ENCODE measurements at places on chromosomes 11 and 22.

GRCh38 chr11:111840143-111840542 lies 31.2 kb downstream of the ALG9 start:
- DNase-seq: no peak

GRCh38 chr11:27894552-27894951 lies 194.3 kb upstream of the BDNF start:
- DNase-seq: no peak

DNA sequence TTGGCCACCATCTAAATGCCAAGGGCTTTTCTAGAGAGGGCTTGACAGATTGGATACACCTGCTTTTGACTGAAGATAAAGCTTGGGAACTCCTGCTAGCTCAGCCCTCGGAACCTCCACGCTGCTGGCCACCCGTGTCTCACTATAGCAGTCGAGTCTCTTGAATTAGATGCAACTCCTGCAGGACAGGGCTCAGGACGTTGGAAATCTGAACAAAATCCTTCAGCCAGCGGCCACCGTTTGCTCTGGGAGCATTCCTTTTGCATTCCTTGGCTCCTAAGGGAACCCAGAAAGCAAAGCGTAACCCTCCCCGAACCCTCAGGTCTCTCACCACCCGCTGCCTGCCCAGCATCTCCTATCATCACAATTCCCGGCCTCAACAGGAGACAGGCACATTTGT lies 77.8 kb downstream of the GRIK4 start:
- no peak for DNase-seq

- no peak for DNase-seq
Measured at GRCh38 chr11:9008011-9008550, 4.3 kb upstream of the NRIP3 start.

DNA sequence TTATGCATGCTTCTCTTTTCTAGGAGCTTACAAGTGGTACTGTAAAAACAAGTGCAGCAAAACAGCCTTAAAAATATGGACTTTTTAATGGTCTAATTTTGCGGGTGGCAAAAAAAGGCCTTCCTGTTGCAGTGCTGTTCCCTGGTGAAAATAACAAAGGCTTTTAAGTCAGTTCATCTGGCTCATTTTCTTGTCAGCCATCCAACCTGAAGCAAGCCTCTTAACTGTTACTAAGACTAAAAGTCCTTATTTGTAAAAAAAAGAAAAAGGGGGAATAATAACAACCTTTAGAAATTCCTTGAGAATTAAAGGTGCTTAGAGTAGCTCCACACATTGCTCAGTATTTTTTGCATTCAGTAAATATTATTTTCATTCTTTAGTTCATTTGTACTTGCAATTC lies 200.5 kb upstream of the CHORDC1 start:
- DNase-seq: no peak

DNA sequence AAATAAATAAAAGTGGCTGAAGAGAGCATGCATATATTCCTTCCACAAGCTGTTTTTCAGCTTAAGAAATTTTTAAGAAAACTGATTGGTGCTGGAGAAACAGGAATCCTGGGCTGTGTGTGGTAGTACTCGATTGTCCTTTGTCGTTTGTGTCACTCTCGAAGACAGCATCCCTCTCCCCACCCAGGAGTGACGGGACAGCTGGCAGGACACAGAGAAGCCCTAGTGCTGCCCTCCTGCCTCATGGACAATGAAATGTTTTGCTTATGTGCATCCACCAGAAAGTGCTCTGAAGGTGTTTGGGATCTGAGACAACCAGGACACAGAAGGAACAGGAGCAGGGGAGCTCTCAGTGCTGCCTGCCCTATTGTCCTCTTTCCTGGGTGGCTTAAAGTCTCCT lies 12.8 kb downstream of the PLAAT4 start:
- DNase-seq: no peak

GRCh38 chr11:35344681-35345574 lies 74.4 kb downstream of the SLC1A2 start:
- no peak for DNase-seq

DNA sequence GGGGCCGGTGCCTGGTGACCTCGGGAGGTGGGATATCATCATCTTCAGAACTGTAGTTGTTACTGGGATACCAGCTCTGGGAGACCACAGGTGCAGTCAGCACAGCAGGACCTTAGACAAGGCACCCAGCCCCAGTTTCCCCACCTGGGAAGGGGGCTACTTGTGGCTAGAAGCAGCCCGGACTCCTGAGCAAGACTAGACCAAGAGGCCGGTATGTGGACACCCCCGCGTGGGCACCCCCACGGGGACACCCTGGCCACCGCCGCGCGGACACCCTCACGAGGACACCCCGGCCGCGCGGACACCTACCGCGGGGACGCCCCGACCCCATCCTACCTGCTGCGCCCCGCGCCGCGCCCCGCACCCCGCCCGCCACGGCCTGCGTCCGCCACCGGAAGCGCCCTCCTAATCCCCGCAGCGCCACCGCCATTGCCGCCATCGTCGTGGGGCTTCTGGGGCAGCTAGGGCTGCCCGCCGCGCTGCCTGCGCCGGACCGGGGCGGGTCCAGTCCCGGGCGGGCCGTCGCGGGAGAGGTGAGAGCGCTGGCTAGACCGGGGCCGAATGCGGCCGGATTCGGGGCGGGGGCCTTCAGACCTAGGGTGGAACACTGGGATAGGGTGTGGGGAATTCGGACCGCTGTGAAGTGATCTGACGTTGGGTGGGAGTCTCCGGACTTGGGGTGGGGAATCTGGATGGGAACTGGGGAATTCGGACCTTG lies at the start of the genes COMT and TXNRD2:
TSS of gene COMT (plus strand) at position 408 of the 718 bp plus-strand sequence. CDS start 20,755 bp downstream, outside the sequence.
TSS of gene TXNRD2 (minus strand) at position 454 of the 718 bp plus-strand sequence. CDS start at position 439, 15 bp downstream.
- peak; percentile 49 for DNase-seq

DNA sequence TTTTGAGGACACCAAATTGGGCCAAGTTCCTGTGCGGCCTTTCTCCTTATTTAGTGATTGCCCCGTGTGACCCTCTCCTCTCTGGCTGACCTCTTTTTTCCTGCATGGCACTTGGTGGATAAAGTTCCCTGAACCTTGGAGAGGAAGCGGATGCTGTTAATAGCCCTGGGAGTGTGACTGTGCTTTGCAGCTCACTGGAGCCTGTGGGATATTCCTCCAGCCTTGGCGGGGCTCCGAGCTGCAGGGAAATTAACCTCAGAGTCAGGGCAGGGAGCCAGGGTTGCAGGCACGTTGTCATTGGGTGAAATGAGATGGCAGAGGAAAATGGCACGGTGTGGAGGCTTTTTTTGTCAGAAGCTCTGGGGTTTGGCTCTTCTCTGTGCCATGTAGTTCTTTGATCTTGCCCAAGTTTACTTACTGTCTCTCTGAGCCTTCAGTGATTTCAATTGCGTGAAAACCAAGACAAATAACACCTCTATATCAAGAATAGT lies 965 bp downstream of the OR9Q1 start:
- no peak for DNase-seq

- DNase-seq: no peak
Measured at GRCh38 chr22:26559961-26560575, 29.9 kb downstream of the TPST2 start.

- no peak for DNase-seq
Measured at GRCh38 chr11:65538232-65538914, 13.5 kb downstream of the SCYL1 start.

DNA sequence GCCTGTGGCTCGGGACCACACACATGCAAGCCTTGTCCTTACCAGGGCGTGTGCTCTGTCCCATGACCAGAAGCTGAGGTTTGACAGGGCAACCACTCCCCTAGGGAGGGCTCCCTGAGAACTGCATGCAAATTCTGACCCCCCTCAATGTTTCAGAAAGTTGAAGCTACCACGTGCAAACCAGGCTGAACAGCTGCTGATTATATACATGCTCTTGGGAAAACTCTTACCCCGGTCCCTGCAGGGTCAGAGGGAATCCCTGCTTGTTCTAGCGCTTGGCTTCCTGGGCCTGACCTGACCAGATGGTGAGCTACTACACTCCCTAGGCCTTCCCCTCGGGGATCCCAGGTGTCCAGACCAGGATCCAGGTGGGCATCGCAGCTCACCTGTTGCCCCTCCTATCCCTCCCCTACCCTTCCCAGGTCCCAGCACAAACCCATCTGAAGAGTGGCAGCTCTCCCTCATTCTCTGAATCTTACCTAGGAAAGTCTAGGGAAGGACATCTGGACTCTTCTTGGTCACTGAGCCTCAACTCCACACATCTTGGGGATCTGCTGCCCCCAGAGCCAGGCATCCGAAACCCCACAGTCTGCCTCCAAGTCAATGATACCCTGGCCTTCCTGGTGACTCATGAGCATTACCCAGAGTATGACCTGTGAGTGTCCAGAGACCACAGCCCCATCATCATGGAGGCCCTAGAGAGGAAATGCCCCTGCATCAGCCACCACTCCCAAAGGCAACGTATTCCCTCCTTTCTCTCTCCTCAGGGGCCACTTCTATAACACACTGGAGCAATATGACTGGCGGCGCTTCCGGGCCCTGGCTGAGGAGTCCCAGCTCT lies 61.5 kb downstream of the BTG4 start:
- no peak for DNase-seq

GRCh38 chr11:71112454-71112853 lies 139.9 kb downstream of the SHANK2 start:
- no peak for DNase-seq

DNA sequence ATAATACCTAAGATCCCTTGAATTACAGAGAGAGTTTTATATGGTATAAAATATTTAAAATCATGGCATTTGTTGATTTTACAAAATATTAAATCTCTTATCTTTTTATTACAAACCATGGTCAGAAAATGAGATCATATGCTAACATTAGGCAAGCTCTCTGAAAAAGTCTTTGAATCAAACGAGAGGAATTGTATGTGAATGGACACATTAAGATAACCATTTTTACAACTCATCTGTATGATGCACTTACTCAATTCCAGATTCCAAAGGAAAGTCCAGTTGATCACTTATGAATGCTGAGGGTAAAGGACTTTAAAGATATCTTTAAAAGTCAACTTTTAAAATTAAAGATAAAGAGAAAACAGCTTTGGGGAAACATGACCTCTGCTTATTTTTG lies 83.5 kb upstream of the LUZP2 start:
- no peak for DNase-seq

DNA sequence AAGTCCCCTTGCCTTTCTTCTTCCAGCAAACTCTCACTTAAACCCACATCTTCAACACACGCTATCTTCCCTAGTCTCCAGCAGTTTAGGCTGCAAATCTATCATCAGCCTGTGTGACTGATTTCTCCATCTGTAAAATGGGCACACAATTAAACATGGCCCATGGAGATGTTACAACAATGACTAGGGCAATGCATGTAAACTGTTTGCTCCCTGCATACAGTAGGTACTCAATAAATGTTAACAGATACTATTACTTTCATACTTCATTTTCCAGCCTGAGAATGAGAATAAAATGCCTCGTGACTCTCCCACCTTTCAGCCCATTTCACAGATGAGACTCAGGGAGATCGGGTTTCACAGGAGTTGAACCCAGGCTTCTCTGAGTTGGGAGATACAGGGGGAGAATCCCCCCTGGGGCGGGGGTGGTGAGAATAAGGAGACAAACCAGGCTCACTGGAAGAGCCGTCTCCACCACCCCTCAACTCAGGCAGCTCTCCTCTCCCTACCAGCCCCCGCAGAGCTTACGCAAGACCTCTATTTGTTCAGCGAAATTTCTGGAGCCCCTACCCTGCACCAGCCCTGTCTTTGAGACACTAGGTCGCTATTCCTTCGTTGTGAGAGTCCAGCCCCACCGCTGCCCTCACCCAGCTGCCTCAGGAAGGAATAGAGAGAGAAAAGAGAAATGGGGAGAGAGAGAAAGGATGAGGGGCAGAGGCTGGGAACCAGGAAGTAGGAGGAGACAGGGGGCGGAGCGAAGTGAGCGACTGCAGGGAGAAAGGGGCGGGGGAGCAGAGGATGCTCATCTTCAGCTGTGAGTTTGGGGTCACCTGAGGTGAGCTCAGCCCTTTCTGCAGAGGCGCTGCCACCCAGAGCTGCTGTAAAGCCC lies 42.1 kb upstream of the KLHL35 start:
- no peak for DNase-seq

GRCh38 chr11:112631333-112631732 lies 329.9 kb upstream of the NCAM1 start:
- no peak for DNase-seq

- DNase-seq: no peak
Measured at GRCh38 chr11:1122664-1123002, 35.1 kb upstream of the MUC5AC start.

DNA sequence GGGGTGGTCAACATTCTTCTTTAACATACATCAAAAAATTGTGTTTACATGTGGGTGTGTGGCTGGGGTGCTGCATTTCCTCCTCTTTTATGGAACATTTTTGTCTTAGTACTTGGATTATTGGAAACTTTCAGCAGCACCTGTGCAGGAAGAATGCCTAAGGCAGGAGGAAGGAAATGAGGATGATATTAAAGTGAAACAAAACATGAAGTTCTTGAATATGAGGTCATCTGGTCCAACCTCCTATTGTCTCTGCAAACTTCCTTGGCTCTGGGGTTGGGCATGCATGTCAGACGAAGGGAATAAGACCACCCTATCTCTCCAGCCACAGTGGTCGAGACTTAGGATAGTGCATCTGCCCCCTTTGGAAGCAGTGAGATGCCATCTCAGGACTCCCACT lies 20.6 kb upstream of the OR9Q1 start:
- DNase-seq: no peak

GRCh38 chr11:124899383-124900145 lies 1.9 kb upstream of the ROBO4 start:
- no peak for DNase-seq

GRCh38 chr11:76215941-76216340 lies 9.6 kb upstream of the WNT11 start:
- DNase-seq: no peak

- DNase-seq: no peak
Measured at GRCh38 chr11:102114032-102114431, 3.8 kb downstream of the YAP1 start.

GRCh38 chr11:35794333-35794732 lies 131.8 kb downstream of the TRIM44 start:
- DNase-seq: no peak

DNA sequence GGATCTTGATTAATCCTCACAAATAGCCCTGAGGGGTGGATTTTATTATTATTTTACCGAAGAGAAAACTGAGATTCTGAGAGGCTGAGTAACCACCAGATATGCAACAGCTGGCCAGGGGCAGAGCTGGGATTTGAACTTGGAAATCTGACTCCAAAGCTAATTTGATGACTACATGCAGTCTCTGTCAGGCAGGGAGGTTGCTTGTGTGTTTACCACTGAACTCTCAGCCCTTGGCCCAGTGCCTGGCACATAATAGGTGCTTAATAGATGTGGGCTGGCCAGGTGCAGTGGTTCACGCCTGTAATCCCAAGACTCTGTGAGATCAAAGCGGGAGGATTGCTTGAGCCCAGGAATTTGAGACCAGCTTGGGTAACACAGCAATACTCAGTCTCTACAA lies 121.7 kb upstream of the CRYBB3 start:
- DNase-seq: no peak

GRCh38 chr11:41449483-41450050 lies 9.9 kb downstream of the LRRC4C start:
- DNase-seq: no peak

- no peak for DNase-seq
Measured at GRCh38 chr22:49986325-49986724, 25.8 kb downstream of the PIM3 start.

DNA sequence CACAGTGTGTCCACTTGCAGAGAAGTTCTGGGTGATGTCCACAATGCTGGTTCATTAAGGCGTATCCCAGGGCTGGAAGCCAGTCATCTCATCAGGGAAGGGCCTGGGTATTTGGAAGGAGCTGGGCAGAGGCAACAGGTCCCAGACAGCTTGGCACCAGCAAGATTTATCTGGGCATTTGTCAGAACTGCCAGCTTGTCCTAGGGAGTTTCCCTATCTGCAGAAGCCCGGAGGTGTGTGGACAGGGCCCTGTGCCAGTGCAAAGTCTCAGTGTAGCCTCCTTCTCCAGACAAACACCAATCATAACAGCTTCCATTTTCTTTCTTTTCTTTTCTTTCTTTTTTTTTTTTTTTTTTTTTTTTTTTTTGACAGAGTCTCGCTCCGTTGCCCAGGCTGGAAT lies 125.3 kb upstream of the TIMP3 start:
- no peak for DNase-seq

- DNase-seq: no peak
Measured at GRCh38 chr11:16440136-16440535, 83.8 kb upstream of the SOX6 start.

Measured in C1 segment of cervical spinal cord (tissue), 14 donors.